ENCODE measurements at places on chromosomes 3 and 15. TPM values are rescaled to one million over a fixed set of nuclear protein-coding genes. Genes with fewer than 3 reads are reported as not detected.

DUOXA2 gene
- total RNA-seq: not detected

C3orf85 gene
- not detected for total RNA-seq

TF gene
- 1,061 TPM for total RNA-seq

IL5RA gene
- not detected for total RNA-seq

ZNF621 gene
- 21.3 TPM for total RNA-seq

GOLGA8T gene
- total RNA-seq: 1.5 TPM

MEIS2 gene
- total RNA-seq: 49.9 TPM

SERPINI2 gene
- total RNA-seq: 1.5 TPM

CHAC1 gene
- 10.8 TPM for total RNA-seq

GOLGA8Q gene
- total RNA-seq: 3.3 TPM

ARRDC4 gene
- 28.4 TPM for total RNA-seq

SYNM gene
- total RNA-seq: 61.4 TPM

LXN gene
- 0.64 TPM for total RNA-seq

CLDN11 gene
- total RNA-seq: 265 TPM

LYZL4 gene
- 0.73 TPM for total RNA-seq

KPNA4 gene
- total RNA-seq: 51.3 TPM

PPM1M gene
- 17.6 TPM for total RNA-seq

BHLHE40 gene
- total RNA-seq: 100 TPM

HHLA2 gene
- not detected for total RNA-seq

HESX1 gene
- total RNA-seq: 1.4 TPM
